Osteoblast (primary cell): ENCODE measurements at places on chromosomes 2 and 18. TPM values are rescaled to one million over a fixed set of nuclear protein-coding genes. Genes with fewer than 3 reads are reported as not detected.

CHRNG gene
- total RNA-seq: not detected in 2 replicates

AKAIN1 gene
- not detected in 2 replicates for total RNA-seq

ACMSD gene
- total RNA-seq: not detected in 2 replicates

OTOS gene
- total RNA-seq: not detected in 2 replicates

MROH2A gene
- not detected in 2 replicates for total RNA-seq

ANKRD62 gene
- not detected in 2 replicates for total RNA-seq

GPR17 gene
- not detected in 2 replicates for total RNA-seq

TSPYL6 gene
- not detected in 2 replicates for total RNA-seq

G6PC2 gene
- total RNA-seq: not detected in 2 replicates

RAPGEF4 gene
- total RNA-seq: 0.36 and 0.59 TPM in 2 replicates

MC2R gene
- not detected in 2 replicates for total RNA-seq

KCNK3 gene
- not detected in 2 replicates for total RNA-seq

TET3 gene
- total RNA-seq: 4.7 and 8.0 TPM in 2 replicates

INPP5D gene
- under 0.01 TPM in 2 replicates for total RNA-seq

RESP18 gene
- total RNA-seq: not detected in 2 replicates

LRP1B gene
- total RNA-seq: under 0.01 TPM in 1 of 2 replicates, not detected in the other

LOXL3 gene
- total RNA-seq: 64.8 and 97.4 TPM in 2 replicates

UBE2F gene
- 39.8 and 45.1 TPM in 2 replicates for total RNA-seq

FABP1 gene
- under 0.01 TPM in 1 of 2 replicates, not detected in the other for total RNA-seq

NYAP2 gene
- total RNA-seq: under 0.01 TPM in 1 of 2 replicates, not detected in the other

NFATC1 gene
- 5.3 and 6.2 TPM in 2 replicates for total RNA-seq

SERPINB7 gene
- total RNA-seq: 0.36 and 0.88 TPM in 2 replicates

GRCh38 chr2:106857882-106858478, 28.0 kb downstream of the ST6GAL2 start:
- no peak for DNase-seq

DNA sequence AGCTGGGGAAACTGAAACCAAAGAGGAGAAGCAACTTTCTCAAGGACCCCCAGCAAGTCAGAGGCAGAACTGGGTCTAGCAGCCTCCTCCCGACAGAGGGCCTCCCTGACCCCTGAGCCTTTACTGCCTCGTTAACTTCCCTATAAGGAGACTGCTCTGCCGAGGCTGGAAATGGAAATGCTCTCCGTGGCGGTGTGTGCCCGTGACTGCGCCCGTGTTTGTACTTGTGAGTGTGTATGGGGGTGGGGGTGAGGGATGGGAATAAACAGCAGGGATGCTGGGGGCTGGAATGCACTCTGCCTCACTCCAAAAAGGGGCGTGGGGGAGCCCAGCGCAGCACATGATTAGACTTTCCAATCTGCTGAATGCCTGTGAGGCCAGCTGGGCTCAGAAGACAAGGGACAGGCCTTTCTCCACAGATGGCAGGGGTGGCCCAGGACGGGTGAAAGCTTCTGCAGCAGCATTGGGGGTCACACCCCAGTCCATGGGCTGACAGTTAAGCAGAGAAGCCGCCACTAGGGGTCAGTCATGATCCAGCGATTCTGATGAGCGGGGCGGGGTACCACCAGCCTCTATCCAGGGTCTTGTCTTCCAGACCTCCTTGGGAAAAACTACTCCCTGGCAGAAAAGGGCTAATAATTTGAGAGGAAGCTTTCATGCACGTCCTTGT, 26.8 kb downstream of the MPHOSPH10 start:
- DNase-seq: peak; percentile 90

- DNase-seq: no peak
These were observed 18.3 kb upstream of the ITGA6 start for GRCh38 chr2:172409042-172409441.

- no peak for DNase-seq
These were observed 211.9 kb downstream of the HRH4 start for GRCh38 chr18:24672165-24672941.

DNA sequence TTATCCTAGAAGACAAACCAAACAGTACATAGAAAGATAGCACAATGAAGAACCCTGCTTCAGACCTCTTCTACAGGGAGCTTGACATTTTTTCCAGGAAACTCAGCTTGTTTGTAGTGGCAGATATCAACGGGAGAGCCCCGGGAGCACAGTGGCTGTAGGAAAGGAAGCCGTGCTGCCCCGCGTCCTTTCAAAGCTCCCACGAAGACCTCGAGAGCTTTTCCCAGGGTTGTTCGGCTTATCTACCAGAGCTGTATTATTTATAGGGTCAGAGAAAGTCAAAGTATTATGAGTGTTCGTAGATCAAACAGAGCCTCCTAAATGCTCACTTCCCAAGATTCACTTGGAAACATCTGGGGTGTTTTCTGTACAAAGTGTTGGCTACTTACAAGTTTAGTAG, 167.1 kb upstream of the COPS8 start:
- DNase-seq: no peak

- DNase-seq: peak; percentile 63
These were observed 42.3 kb downstream of the SERPINB7 start for GRCh38 chr18:63817441-63818051.

- no peak for DNase-seq
These were observed 4.4 kb upstream of the RFX8 start for GRCh38 chr2:101479328-101479727.

GRCh38 chr2:37881397-37881796, 43.7 kb upstream of the RMDN2 start:
- DNase-seq: no peak

DNA sequence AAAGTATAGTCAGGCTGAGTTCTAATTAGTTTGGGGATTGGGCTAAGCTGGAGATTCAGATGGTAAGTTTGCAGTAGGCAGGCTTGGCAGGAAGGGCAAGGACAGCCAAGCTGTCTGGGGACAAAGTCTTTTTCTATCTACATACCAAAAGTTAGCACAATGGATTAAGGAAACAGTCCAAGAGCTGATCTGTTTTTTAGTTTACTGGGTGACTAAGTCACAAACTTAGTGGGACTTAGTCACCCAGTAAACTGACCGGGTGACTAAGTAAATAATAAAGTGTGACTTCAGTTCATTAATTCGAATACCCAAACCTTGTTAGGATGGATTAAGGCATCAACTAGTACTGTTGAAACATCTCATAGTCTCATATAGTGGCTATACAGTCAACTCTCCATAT, 1386.0 kb upstream of the CELF4 start:
- no peak for DNase-seq

- no peak for DNase-seq
These were observed 23.2 kb downstream of the HDAC4 start for GRCh38 chr2:239377591-239377990.

- DNase-seq: no peak
These were observed 32.0 kb downstream of the LPIN1 start for GRCh38 chr2:11778416-11778815.

- peak; percentile 97 for DNase-seq
These were observed 8.5 kb downstream of the HES6 start for GRCh38 chr2:238231251-238231793.

DNA sequence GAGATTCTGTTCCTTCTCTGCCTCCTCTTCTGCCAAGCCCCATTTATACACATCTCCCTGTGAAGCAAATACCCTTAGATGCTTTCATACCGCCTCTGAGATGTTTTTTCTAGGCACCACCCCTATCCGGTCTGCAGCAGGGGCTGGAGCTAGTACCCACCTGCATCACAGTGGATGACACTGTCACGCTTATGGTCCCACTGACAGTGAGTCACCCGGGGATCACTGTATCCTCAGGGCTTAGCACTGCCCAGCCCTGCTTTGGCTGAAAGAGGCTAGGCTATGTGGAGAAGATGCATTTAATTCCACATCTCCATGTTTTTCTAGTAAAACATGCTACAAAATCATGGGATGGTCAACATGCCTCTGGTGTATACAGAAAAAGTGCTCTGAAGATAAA, 9.9 kb downstream of the FABP1 start:
- DNase-seq: no peak

- no peak for DNase-seq
These were observed 66.2 kb downstream of the GPR39 start for GRCh38 chr2:132482821-132483220.

- DNase-seq: no peak
These were observed 184.3 kb downstream of the UBE2E3 start for GRCh38 chr2:181164699-181165098.

DNA sequence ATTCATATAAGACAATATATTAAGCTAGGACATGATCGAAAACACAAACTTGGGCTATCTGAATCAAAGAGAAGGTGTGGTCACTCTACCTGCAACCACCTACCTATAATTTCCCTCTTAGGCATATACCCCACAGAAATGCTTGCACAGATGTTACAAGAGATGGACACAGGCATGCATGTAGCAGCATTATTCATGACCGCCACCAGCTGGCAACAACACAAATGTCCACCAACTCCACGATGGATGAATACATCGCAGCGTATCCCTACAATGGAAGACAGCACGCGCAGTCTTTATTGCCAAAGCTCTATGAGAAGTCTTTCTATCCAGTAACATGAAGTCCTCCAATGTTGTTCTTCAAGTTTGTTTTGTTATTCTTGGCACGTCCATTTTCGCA, 90.8 kb downstream of the ARL4C start:
- no peak for DNase-seq

GRCh38 chr2:19843992-19844515, 57.7 kb downstream of the TTC32 start:
- DNase-seq: no peak

DNA sequence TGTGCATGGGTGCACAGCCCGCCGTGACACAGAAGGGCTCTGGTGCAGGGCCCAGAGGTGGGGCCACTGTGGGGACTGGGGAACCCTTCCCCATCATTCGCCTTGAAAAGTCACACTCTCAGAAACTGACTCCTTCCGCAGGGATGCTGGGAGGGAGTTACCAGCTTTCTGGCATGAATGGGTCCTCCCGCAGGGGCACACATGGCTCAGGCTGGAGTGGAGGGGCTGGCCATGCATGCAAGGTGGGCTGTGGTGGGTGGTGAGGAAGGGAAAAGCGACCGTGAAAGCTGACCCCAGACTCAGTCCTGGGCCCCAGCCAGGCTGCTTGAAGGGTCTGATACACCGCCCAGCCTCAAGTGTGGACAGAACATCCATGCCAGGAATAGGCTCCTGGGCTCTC, 201.1 kb downstream of the TNS1 start:
- DNase-seq: no peak

DNA sequence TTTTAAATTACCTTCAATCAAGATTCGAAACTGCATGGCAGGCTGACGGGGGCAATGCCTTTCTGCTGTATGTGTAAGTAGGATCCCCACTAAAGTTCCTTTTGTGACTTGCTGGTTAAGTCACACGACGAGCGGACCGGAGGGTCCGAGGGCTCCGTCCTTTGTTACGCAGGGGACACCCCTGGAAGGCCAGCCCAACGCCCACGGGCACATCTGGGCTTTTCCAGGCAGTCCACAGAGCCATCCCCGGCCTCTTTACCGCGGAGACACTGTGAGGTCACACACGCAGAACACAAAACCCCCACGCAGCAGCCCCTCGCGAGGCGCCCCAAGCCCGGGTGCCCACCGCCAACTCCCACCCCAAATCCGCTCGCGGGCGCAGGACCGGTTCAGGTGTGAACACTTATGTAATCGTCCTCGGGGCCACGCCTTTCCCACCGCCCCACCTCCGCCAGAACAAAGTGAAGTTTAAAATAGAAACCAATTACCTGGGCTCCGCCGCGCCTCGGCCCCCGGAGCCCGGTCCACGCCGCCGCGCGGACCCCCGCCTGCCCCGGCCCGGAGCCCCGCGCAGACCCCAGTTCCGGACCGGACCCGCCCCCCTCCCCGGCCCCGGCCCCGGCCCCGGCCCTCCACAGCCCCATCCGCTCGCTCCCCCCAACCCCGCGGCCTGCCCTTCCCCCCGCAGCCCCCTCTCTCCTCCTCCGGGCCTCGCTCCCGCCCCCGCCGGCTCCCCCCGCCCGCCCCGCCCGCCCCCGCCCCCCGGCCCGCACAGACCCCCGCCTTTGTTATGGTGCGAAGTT, 4.2 kb downstream of the ZNF516 start:
- DNase-seq: peak; percentile 85

DNA sequence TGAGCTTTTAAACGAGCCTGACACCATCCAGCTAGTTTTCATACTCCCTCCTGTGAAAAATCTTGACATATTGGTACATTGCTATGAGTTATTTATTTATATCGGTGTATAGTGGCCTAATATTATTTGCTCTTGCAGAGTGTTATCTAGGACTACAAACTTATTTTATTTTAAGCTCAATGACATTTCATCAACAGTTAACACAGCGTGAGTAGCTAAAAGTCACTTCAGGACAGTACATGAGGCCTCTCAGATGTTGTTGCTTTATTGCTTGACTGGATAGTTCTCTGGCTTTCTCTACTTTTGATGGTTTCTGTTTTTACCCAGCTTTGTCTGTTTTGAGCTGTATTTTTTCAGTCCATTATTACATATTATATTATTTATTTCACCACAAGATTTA, 172.9 kb upstream of the KLF7 start:
- DNase-seq: no peak

GRCh38 chr2:51231071-51231470, 199.1 kb upstream of the NRXN1 start:
- peak; percentile 57 for DNase-seq

GRCh38 chr2:130328710-130329109, 14.0 kb upstream of the IMP4 start:
- no peak for DNase-seq

- DNase-seq: no peak
These were observed 21.8 kb upstream of the CXCR1 start for GRCh38 chr2:218188528-218188927.

DNA sequence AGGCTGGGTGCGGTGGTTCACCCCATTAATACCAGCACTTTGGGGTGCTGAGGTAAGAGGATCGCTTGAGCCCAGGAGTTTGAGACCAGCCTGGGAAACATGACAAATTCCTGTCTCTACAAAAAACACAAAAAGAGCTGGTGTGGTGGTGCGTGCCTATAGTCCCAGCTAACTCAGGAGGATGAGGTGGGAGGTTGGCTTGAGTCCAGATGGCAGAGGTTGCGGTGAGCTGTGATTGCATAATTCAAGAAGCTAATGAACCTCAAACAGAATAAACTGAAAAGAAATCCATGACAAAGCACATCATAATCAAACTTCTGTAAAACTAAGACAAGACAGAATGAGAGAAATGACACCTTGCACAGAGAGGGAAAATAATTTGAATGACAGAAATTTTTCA, 54.8 kb downstream of the SEMA4F start:
- DNase-seq: no peak

DNA sequence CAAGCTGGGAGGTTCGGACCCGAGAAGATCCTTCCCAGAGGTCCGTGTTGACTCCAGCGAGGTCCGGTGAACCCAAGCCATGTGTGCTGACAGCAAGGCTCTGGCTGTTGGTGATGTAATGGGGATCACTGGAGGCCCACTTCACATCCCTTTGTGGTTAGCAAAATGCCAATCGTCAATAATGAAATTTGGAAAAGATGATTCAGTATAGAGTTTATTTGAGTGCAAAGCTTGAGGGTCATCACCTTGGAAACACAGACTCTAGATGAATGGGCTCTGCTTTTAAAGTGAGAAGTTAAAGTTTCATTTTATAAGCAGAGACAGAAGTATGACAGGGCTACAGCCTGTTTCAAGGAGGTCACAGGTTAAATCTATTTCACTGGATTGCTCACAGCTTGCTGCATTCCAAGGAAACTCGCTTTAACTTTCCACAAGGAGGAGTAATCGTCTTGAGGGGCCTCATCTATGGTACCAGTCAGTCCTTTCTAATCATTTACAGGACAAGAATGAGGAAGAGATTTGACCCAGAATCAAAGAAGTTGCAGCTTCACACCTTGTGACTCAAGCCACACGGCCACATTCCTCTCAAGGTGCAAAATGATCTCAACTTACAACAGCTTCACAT, 140.5 kb downstream of the TPO start:
- peak; percentile 97 for DNase-seq

GRCh38 chr18:12895626-12896025, 11.6 kb upstream of the PTPN2 start:
- no peak for DNase-seq
